K562 (cell line): ENCODE measurements at places on chromosomes 3 and 15.

GRCh38 chr3:68963891-68964290, 31.5 kb upstream of the TAFA4 start:
- no peak for DNase-seq

DNA sequence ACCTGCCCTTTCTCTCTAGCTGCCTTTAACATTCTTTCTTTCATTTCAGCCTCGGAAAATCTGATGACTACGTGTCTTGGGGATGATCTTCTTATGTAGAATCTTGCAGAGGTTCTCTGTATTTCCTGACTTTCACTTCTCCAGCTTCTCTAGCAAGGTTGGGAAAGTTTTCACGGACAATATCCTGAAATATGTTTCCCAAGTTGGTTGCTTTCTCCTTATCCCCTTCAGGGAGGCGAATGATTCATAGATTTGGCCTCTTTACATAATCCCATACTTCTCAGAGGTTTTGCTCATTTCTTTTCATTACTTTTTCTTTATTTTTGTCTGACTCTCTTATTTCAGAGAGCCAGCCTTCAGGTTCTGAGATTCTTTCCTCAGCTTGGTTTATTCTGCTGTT, 62.1 kb upstream of the CCDC54 start:
- no peak for DNase-seq

- DNase-seq: no peak
Measured at GRCh38 chr3:28682121-28682520, 333.5 kb upstream of the AZI2 start.

GRCh38 chr3:4979428-4980228, at the start of gene BHLHE40:
Gene BHLHE40 (plus strand): TSS chr3:4979437. CDS start chr3:4979719, 282 bp downstream.
- no peak for DNase-seq

GRCh38 chr3:8656240-8656639, 11.6 kb upstream of the SSUH2 start:
- DNase-seq: no peak

GRCh38 chr15:90294159-90294558, 28.7 kb downstream of the NGRN start:
- DNase-seq: no peak

DNA sequence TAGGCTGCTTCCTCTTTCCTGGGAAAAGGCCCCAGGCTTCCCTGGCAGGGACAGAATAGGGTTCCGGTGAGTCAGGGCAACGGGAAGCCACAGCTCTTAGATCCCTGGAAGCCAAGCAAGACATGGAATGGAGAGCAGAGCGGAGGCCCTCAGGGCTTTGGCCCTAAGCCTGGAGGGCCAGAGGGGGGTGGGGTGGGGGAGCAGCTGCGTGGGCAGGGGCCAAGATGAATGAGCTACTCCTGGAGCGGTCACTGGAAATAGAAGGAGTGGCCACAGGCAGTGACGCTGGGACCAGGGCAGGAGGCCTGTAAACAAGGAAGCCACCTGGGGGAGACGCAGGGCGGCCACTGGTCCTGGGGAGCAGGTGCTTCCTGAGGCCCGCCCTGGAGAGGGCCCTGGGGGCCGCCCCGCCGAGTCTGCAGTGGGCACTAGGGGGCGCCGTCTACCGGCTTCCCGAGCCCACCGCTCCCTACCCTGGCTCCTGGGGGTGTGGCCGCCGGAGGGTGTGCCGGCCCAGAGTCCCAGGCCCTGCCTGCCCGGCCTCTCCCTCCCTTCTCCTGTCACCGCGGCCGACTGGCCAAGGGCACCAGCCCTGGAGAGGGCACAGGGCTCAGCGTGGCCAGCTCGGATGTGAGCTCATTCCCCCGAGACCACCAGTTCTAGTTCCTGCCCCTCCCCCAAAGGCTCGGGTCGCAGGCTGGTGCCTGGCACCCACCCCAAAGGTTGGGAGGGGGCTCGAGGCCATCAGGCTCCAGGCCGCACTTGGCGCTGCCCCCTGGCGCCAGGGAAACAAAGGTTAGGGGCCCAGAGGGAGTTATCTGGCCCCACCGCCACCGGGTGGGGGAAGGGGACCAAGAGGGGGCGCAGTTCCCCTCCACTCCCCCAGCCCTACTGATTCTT, 12.1 kb downstream of the VPS18 start:
- peak; percentile 92 for DNase-seq

GRCh38 chr15:42097018-42097417, 2.7 kb upstream of the PLA2G4D start:
- no peak for DNase-seq

GRCh38 chr3:172517859-172518466, 5.3 kb downstream of the TNFSF10 start:
- peak; percentile 30 for DNase-seq

DNA sequence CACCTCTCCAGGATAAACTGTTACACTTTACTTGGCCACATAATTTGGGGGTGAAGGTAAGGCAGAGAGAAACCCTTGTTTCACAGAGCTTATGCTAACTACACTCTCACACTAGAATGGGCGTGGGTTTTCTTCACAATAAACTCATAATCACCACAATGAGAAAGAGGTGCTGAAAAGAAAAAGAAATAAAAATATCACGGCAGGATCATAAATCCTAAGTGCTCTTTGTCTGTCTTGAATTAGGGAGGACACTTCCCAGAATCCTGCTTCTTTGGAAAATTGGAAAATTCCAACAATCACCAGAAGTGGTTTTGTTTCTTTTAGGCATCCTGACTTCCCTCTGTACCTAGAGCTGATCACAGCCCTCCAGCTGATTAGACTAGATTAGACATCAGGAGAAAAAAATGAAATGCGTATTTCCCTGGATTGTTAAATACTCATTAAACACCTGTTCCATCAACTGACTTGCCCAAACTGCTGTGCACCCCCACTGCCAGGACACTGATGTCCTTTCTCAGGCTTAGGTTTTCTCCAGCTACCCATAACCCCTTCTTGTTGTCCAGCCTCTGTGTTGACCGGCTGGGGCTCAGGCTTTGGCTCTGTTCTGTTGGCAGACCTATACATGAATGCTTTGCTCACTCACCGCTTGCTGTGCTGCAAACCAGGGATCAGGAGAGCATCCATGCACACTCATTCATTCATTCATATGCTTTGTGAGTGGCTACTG, 41.6 kb upstream of the ACKR4 start:
- no peak for DNase-seq

DNA sequence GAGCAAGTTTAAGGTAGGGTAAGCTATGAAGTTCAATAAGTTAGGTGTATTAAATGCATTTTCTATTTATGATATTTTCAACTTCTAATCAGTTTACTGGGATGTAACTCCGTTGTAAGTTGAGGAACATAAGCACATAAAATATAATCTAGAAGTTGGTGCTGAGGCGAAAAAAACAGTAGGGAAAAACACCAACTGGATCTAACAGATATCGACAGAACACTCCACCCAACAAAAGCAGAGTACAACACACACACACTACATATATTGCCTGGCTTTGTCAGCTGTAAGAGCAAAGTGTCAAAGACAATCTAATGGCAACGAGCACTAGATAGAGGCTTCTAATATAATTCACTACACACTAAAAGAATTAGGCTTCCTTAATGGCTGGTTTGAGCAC, 8.4 kb downstream of the PIK3R4 start:
- DNase-seq: no peak

- DNase-seq: peak; percentile 50
Measured at GRCh38 chr15:90340345-90340744, 11.7 kb upstream of the ZNF774 start.

DNA sequence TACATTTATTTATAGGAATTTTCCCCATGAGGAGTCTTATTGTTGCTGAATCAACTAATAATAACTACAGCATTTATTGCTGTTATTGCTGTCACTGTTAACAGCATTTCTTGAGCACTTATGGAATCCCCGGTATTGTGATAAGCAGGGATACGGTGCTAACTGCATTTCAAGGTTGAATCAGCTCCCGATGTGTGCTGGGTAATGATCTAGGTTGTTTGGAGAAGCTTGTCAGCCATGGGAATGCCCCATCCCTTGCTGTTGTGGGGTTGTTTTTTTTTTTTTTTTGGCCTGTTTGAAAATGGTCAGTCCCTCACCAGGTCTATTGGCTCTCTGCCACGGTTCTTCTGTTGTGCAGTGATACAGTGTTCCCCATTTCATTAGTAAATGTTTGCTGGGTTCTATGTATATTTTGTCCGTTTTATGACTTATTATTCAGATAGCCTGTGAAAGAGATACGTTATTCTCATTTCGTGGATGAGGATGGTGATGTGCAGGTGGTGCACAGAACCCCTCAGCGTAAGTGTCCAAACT, 48.5 kb downstream of the MED12L start:
- DNase-seq: no peak

- DNase-seq: no peak
Measured at GRCh38 chr3:132292042-132292441, 25.2 kb upstream of the ACP3 start.

GRCh38 chr3:48445277-48445882, 1.2 kb upstream of the ATRIP start:
- DNase-seq: no peak

DNA sequence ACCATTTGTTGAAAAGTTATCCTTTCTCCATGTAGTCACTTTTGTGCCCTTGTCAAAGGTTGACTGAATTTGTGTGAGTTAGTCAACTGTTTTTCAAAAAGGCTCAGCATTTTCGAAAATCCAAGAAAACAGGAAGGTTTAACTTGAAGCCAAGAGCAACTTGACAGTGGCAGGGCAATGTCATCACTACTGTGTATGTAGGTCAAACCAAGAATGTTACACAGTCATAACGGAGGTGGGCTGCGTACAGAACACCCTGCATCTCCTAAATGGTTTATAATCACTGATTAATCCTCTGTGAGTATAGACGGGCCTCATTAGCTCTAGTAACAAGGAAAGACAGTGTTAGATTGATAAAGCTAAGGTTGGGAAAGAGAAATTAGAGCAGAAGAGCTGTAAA, 1064.9 kb downstream of the FHIT start:
- no peak for DNase-seq

DNA sequence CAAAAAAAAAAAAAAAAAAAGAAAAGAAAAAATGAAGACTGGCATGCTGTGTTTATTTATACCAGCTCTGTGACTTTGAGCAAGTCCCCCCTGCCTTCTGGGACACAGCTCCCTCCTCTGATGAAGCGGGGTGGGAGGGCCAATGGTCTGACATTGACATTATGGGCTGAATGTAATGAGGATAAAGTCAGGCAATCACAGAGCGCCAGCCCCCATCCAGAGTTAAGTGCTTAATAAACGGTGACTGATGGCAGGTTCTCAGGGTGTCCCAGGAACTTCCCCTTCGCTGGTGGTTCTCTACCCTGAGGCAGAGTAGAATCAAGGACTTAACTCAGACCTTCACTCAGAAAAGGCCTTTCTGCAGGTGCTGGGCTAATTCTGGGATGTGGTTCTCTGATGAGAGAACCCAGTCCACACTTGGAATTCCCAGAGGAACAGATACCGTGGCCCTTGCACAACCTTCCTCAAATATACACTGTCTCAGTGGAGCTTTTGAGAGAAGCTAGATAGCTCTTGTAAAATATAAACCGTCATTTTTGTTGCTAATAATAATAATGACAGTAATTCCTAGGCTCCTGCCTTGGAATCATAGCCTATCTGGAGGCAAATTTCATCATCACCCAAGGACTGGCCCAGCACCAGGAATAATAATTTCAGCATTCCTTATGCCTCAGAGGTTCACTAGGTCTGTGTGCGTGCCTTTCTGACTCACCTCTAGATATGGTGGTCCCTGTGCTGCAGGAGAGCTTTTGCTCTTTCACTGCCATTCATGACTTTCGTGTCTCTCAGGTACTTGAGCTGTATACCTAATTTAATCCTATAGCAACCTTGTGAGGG, 115.8 kb downstream of the RPLP1 start:
- no peak for DNase-seq

DNA sequence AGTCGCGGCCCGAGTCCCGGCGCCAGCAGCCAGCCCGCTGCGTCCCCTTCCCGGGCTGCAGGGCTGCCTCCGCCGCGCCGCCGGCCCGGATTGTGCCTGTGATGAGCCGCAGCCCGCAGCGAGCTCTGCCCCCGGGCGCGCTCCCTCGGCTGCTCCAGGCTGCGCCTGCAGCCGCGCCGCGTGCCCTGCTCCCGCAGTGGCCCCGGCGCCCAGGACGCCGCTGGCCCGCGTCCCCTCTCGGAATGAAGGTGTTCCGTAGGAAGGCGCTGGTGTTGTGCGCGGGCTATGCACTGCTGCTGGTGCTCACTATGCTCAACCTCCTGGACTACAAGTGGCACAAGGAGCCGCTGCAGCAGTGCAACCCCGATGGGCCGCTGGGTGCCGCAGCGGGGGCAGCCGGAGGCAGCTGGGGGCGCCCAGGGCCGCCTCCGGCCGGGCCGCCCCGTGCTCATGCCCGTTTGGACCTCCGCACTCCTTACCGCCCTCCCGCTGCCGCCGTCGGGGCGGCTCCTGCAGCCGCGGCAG, 1.2 kb downstream of the CHST2 start:
- DNase-seq: peak; percentile 38

GRCh38 chr15:52463638-52464037, 65.0 kb downstream of the MYO5A start:
- DNase-seq: no peak

DNA sequence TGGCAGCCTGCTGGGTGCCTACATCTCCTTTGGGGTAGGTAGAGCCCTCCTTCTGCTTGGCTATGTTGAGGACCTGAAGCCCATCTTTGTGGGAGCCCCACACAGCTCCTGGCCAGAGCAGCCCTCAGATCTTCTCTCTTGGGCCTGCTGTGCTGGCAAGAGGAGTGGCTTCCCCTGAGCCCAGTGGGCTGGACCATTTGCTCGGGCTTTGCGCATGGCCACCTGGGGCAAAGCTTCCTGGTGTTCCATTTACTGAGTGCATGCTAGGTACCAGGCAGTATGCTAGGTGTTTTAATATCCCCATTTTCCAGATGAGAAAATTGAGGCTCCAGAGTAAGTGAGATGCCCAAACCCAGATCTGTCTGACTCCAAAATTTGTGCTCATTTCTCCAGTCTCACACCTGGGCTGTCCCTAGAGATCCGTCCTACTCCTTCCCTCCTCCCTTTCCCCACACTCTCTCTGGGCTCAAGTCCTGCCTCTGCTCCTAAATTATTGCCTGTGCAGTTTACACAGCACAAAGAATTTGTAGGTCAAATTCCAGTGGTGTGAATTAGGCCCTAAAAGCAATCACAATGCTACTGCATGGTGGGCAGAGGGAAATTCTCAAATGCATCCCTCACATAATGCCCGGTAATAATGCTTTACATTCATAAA, 39.7 kb downstream of the SLC28A1 start:
- DNase-seq: no peak

GRCh38 chr3:183315739-183316138, 62.7 kb downstream of the B3GNT5 start:
- no peak for DNase-seq

DNA sequence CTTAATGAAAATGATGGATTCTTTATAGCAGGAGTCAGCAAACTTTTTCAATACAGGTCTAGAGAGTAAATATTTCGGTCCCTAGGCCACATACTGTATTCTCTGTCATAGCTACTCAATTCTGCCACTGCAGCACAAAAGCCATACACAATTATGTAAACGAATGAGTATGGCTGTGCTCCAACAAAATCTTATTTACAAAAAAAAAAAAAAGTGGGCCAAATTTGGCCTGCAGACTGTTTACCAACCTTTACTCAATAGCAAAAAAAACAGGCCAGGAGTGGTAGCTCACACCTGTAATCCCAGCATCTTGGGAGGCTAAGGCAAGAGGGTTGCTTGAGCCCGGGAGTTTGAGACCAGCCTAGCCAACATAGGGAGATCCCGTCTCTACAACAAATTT, 41.1 kb downstream of the TTBK2 start:
- no peak for DNase-seq

GRCh38 chr3:59609657-59610348, 560.0 kb upstream of the CFAP20DC start:
- no peak for DNase-seq

- no peak for DNase-seq
Measured at GRCh38 chr15:47885920-47886319, 168.6 kb downstream of the SEMA6D start.

GRCh38 chr3:27715863-27716262, 6.3 kb downstream of the EOMES start:
- DNase-seq: no peak

GRCh38 chr15:25944386-25944785, 81.3 kb upstream of the ATP10A start:
- no peak for DNase-seq
